ENCODE measurements at places on chromosomes 12 and 14. TPM values are rescaled to one million over a fixed set of nuclear protein-coding genes. Genes with fewer than 3 reads are reported as not detected.

The DPY19L2 gene
- polyA plus RNA-seq: 92.3 TPM

The KSR2 gene
- polyA plus RNA-seq: 1.2 TPM

The PPP1R36 gene
- 1.5 TPM for polyA plus RNA-seq

The RDH16 gene
- 1.2 TPM for polyA plus RNA-seq

The TAS2R9 gene
- polyA plus RNA-seq: not detected

The TUNAR gene
- 0.78 TPM for polyA plus RNA-seq

The TBX3 gene
- 78.6 TPM for polyA plus RNA-seq

The GAS2L3 gene
- polyA plus RNA-seq: 32.9 TPM

DNA sequence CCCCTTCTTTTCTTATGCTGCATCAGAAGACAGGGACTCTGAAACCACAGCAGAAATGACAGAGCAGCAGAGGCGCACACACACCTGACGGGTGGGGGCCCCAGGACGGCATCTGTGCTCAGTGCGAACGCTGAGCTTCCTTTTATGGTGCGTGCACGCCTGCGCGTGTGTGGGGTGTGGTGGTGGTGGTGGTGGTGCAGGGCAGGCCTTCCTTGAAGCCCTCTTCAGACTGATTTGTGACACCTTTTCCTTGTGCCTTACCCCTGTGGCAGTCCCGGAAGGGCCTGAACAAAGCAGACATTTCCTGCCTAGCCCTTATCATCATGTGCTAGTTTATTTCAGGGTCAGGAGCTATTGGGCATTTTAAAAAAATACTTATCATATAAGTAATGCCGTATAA, 75.7 kb downstream of the TSPAN9 start:
- DNase-seq: no peak

GRCh38 chr14:54194501-54194900, 202.3 kb upstream of the CDKN3 start:
- DNase-seq: no peak

- no peak for DNase-seq
These were observed 15.0 kb upstream of the MANSC4 start for GRCh38 chr12:27794818-27795584.

DNA sequence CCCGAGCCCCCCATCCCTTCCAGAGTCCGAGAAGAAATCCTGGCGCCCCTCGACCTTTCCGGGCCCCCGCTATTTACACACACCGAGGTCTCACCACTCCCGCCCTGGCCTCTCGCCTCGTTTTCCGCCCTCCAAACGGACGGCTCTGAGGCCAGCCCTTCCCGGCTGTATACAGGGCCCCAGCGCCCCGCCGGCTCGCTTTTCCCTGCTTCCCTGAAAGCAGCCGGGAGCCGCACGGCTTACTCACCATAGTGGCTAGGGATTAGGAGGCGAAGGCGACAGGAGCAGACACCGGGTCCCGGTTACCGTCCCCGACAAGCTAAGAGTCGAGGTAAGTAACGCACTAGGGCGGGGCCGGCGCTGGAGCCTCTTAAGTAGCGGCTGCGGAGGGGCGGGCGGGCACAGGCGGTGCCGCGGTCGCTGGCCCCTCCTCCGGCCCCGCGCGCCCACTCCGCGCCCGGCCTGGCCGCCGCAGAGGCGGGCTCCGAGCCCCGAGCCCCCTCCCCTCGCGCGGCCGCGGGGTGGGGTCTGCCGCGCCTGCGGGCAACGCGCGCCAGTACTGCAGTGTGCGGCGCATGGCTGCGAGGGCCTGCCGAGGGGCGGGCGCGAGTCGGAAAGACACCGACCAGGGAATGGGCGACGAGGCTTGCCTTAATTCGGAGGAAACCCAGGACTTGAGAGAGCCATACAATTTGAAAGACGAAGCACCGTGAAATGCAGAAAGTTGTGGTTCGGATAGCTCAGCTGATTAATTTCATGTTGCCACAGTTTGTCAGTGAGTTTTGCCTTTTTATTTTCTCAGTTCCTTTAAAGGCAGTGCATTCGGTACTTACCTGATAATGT, at the start of gene TUBA1B:
Gene TUBA1B (minus strand): TSS at position 345 of the 843 bp plus-strand sequence. CDS start 95 bp downstream, at position 250.
- DNase-seq: peak; percentile 90

GRCh38 chr14:90291699-90292098, 35.3 kb downstream of the PSMC1 start:
- DNase-seq: no peak

DNA sequence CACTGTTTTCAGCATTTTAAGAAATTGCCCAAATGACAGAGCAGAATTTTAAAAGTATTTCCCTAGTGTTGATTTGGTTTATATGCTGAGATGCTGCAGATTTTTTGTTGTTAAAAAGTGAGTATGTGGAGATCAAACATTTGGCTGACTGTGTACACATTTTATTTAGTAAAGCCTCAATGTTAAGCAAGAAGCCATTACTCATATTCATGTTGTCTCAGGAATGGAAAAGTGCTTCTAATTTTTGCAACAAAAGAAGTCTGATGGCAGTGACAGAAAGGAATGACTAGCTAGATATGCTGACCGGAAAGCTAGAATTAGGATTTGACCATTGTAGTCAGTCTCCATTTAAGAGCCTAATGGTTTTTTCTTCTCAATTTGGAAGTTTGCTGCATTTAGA, 22.5 kb downstream of the SLC38A6 start:
- no peak for DNase-seq

GRCh38 chr14:101501858-101502615, 59.3 kb upstream of the DIO3 start:
- no peak for DNase-seq

- no peak for DNase-seq
These were observed 1193.7 kb downstream of the GALC start for GRCh38 chr14:86799244-86799647.

GRCh38 chr12:120265473-120266179, at the start of gene PXN:
Gene PXN, minus strand, starts transcription at chr12:120265730. Its CDS starts 101 bp downstream, at chr12:120265629.
- DNase-seq: no peak

DNA sequence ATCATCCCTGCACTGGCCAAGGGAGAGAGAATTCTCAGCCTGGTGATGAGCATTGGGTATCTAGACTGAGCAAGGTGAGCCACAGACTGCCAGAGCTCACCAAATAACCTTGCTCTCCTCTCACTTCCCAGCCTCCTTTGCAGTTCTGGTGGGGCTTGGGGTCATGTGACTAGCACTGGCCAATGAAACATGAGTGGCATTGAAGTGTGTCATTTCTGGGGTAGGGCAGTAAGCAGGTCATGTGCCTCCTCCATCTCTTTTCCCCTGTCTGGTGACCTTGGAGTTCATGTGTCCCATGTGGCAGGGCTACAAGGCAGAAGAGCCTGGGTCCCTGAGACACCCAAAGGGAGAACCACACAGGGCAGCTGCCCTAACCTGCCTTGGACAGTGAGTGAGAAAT, 3.6 kb upstream of the KRT72 start:
- no peak for DNase-seq

DNA sequence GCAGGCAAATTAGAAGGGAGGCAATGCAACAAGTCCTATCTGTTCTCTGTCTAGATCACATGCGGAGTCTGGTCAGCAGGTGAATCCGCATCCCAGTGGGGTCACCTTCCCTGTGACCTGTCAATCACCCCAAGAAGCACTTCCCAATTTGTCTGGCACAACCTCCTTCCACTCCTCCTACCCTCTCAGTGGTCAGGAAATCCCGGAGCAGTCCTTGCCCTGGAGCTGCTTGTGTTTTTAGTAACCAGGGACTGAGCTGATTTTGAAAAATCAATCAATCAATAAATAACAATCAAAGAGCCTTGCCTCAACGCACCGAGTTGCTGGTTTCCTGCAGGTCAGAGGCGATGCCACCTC, 572 bp upstream of the ACSS3 start:
- peak; percentile 37 for DNase-seq

DNA sequence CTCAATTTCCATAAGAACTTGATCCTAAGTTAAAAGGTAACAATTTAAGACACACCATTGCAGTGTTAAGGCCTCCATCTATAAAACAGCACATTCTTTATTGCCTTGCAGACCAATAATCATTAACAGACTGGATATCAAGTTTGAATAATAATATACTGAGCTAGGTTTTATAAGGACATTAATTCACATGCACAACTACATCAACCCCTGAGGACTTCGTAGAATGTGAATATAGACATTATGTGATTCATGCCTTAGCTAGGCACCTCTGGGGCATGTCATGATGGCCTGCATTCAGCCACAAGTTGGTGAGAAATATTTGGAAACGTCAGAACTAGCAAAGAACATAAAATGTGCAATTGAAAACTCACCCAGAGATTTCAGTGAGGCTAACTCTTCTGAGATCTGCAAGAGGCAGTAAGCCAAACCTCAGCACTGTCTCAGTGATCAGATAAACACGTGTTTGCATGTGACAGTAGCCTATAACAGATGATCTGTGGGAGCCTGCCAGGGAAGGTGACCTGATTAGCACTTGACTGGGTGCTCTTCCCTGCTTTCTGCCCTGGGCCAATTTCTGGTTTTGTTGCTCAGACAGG, 492.2 kb downstream of the FLRT2 start:
- DNase-seq: no peak

DNA sequence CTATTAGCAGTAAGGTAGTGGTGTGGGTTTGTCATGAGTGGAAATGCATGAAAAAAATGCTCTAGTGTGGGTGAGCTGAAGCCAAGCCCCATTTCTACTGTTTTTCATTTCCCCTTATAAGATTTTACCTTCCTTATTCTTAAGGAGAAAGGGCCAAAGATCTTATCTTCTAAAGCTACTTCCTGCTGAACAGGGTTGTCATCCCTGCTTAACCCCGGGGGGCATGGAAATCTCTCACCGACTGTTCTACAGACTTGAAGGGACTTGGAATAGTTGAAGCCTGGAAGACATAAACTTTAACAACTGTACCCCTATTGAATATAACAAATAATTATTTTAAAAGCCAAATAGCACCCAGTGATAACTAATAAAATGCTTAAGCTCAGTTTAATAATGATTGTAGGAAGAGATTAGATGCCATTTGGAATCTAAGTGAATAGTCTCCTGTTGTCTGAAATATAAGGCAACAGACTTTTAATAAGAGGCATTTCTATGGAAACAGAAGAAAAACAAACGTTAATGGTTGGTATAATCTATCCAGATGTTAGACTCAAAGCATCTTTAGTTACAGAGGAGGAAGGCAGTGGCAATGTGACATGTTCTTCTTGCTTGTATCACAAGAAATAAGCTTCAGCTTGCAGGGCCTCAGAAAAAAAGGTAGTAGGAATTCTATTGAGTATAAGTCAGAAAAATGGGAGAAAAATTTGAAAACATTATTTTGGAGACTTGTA, 1.8 kb upstream of the GMFB start:
- DNase-seq: no peak

GRCh38 chr14:50622978-50623377, 45.1 kb downstream of the SAV1 start:
- no peak for DNase-seq

Measured in left kidney (tissue), 8 donors.